ENCODE measurements at places on chromosomes 3 and 15. TPM values are rescaled to one million over a fixed set of nuclear protein-coding genes. Genes with fewer than 3 reads are reported as not detected.

Gene ATP8B4
- not detected for total RNA-seq

DNA sequence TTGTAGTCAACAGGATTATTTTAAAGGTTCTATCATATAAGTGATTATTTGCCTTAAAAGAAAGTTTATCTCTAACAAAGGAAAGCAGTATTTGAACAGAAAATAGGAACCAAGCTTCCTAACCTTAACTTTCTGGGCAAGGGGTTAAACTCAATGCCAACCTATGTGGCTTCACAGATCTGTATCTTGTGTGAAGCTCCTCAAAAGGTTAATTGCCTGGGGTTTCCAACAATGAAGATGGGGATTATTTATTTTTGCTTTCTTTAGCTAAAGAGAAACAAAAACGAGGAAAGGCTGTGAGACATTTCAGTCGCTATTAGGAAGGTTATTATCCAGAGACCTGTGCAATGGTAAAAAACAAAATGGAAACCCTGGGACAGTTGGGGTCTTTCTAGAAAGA lies 1.1 kb upstream of the WDR82 start:
- no peak for DNase-seq

Gene DPPA2
- not detected for total RNA-seq

GRCh38 chr3:56323986-56324420 lies 144.3 kb downstream of the ERC2 start:
- peak; percentile 23 for DNase-seq

DNA sequence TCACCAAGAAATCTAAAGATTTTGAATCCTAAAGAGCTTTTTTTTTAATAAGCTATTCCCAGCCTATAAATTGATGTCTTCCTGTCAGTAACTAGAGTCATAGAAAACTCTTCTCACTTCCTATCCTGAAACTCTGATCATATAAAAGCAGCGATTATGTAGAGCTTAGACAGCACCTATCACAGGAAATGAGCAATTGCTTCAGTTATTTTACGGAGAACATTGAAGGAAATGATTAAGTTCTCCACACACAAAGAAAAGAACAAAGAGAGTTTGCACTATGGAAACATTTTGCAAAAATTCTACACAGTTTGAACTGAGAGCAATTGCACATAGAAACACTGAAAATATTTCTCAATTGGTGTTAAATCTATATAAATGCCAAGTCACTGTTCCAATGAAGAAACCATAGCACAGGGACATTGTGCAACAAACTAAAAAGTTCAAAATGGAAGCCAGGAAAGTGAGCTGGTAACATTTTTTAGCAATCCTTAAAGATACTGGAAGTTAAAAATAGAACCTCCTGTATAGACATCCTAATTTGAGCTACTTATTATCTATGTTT lies 291.5 kb upstream of the ARHGEF26 start:
- peak; percentile 52 for DNase-seq

Data from cardiac muscle cell (in vitro differentiated cells and primary cell).